Activated naive CD4-positive, alpha-beta T cell treated with anti-CD3 and anti-CD28 coated beads, Interleukin-2, amount 50 U/mL, for 72 hours (primary cell): ENCODE measurements at places on chromosomes 2 and 18.

DNA sequence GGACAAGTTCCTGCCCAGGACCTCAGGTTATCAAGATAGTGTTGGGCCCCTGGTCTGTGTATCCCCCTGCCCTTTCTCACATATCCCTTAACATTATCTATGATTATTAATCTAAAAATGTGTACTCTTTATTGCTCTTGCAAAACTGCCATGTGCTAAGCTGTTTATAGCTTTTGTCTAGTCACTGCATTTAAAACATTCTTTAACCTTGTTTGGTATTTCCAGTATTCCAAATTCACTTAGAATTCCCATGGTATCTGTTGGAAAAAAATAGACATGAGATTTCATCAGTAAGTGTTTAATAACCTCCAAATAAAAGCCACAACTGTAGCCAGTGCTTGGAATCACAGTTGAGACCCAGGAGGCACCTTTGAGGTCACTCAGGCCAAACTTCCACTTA, 16.2 kb upstream of the GLS start:
- DNase-seq: no peak

GRCh38 chr2:63124850-63125249, 74.2 kb downstream of the OTX1 start:
- DNase-seq: no peak

GRCh38 chr2:8885449-8886201, 48.2 kb upstream of the KIDINS220 start:
- no peak for DNase-seq

DNA sequence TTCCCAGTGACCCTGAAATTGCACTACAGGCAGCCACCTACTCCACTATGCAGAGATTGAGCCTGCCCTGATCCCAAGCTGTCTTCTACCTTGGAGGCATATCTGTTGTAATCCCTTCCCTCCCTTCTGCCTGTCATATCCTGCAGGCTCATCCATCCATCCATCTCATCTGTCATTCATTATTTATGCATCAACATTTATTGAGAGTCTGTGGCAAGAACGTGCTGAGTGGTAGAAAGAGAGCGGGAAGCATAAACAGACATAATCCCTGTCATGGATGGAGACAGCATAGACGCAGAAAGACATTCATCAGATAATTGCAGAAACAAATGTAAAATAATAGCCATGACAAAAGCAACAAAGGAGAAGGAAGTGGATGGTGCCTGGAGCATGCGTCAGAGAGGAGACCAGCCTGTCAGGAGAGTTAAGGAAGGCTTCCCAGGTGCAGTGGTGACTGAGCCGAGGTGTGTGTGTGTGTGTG, 110.7 kb upstream of the STPG4 start:
- no peak for DNase-seq

- DNase-seq: no peak
These were observed 208.1 kb downstream of the BABAM2 start for GRCh38 chr2:28098501-28099225.

DNA sequence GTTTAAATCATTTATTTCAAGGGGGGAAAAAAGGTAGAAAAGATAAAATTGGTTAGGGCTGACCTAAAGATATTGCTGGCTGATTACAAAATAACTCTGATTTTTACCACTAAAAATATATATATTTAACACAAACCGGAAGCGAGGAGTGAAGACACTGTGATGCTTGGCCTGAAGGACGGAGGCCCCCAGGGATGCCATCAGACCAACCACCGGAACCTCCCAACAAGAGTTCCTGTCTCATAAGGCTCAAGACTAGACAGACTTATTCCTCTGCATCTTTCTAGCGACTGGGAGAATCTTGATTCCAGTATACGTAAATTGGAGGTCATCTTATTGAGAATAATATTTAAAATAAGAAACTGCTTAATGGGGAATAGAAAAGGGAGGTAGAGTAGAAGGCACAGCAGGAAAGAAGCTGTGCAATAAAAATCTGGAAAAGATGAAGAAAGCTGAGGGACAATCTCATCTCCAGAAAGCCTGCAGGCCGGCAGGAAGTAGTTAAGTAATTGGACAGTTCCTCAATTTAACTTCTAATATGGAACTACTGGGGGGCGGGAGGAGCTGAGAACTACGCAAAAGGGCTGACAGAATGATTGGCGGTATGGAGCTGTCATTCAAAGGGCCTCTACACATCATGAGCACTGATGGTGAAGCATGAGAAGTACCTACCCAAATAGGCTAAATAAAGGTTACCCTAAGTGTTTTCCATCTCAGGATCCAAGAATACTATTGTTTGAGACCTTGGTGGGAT, 91.1 kb downstream of the DTNB start:
- no peak for DNase-seq

GRCh38 chr2:191626497-191627151, 51.3 kb upstream of the NABP1 start:
- DNase-seq: no peak

GRCh38 chr2:212294816-212295215, 243.8 kb downstream of the ERBB4 start:
- no peak for DNase-seq

DNA sequence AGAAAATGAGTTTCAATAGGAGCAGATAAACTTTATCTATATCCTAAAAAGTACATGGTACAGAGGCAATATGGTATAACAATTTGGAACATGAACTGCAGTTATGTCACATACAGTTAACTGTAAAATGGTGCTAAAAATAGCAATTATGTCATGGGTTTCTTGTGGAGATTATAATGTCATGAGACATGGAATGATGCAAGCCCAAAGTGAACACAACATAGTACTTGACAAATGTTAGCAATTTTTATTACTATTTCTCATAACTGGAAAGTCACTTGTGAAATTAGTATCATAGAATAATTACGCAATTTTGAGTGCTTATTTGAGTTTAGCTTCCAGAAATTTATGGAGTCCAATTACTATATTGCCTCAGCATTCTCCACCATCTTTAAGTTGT, 1263.4 kb downstream of the DSC3 start:
- no peak for DNase-seq

DNA sequence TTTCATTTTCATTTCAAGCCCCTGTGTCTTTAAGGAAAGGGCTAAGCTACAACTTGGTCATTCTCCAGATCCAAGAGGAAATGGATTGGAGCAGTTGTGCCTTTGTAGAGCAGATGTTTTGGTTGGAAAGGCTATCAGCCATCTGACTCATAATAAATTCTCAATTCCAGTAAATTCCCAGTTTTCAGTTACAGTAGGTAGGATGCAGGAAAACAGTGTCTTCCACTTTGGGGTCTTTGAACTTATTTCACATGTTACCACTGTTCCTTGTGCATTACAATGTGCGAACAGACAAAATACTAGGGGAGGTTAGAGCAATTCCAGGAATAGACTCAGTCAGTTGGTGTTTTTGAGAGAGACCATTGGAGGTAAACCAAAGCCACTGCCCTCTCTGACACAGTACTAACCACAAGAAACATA, 211.9 kb downstream of the BABAM2 start:
- DNase-seq: no peak

- no peak for DNase-seq
These were observed 386.3 kb downstream of the PARD3B start for GRCh38 chr2:204931562-204931961.

DNA sequence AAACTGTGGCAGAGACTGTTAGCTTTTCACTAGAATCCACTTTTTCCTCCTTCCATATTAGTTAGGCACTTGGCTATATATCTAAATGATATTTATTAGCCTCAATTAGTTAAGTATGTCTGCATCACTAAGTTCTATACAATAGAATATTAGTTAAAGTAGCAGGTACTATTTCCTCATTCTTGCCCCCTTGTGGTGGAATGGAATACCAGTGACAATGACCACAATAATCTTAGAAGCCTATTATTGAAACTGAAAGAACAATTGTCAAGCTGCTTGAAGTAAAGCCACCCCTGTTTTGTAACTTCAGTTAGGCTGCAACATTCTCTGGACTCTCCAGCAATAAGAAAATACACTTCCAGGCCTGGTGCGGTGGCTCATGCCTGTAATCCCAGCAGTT, 476.3 kb upstream of the VWC2L start:
- no peak for DNase-seq

DNA sequence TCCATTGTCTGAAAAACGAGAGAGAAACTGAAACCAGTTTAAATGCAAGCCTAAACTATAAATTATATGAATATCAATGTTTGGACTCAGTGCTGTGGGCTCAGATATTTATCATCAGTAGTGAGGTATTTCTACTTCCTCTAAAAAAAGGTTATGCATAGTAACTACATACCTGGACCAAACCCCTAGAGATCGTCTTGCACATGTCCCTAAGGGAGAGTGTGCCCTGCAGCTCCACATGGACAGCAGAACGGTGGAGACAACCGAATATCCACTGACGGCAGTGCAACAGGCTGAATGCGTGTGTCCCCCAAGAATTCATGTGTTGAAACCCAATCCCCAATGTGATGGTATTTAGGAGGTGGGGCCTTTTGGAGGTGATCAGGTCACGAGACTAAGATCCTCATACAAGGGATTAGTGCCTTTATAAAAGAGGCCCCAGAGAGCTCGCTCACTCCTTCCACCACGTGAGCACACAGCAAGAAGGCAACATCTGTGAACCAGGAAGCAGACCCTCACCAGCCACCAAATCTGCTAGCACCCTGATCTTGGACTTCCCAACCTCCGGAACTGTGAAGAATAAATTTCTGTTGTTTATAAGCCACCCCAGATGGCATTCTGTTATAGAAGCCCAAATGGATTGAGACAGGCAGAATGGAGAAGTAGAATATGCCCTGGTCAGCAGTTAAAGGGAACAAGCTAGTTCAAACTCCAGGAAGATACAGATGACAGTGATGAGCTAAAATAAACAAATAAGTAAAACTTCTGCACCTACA, 208.4 kb downstream of the ANAPC1 start:
- DNase-seq: no peak

GRCh38 chr2:160940699-160941098, 219.5 kb upstream of the TANK start:
- DNase-seq: no peak

DNA sequence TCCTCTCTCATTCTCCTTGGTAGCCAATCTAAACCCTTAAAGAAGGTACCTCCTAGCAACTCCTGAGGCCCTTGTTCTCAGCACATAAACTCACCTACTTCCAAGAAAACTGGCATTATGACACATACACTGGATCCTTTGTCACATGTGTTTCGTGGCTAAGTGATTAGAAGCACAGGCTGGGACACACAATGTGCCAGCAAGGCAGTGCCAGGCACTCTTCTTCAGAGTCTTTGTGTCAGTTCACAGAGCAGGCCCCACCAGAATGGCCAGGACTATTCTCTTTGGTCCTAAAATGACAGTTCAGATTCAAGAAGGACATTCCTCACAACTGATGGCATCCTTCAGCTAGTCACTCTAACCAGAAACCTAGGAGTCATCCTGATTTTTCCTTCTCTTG, 40.3 kb downstream of the SMC6 start:
- no peak for DNase-seq

- no peak for DNase-seq
These were observed 47.0 kb upstream of the ST3GAL5 start for GRCh38 chr2:85935746-85936208.

DNA sequence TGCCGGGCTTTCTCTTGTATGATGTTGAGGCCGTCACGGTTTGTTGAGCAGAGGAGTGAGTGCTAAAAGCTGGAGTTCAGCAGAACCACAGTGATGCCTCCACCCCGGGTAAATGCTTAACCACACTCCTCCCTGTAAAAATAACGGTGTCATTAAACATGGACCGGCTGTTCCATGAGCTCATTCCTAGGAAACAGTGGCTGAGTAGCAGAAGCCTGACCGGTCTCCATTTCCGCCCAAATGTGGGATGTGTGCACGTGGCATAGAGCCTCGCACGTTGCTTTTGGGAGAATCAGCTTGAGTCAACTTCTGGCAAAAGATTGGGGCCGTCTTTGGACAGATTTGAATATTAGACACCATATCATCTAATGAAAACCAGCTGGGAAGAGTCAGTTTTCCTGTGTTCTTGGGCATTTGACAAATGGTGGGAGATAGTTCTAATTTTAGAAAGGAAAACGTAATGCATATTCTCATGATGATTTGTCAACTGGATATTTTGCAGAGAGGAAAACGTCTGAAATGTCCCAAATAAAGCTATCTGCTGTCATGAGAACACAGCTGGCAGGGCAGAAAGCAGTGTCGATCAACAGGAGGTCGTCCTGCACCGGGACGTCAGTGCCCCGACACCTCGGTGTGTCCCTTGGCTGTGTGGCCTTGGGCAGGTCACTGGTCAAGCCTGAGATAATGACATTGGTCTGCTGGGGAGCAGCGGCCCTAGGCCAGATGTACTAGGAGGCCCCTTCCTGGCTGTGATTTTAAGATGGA, 42.4 kb downstream of the LRRFIP1 start:
- no peak for DNase-seq

- no peak for DNase-seq
These were observed 100.2 kb upstream of the MYCN start for GRCh38 chr2:15840148-15840547.

DNA sequence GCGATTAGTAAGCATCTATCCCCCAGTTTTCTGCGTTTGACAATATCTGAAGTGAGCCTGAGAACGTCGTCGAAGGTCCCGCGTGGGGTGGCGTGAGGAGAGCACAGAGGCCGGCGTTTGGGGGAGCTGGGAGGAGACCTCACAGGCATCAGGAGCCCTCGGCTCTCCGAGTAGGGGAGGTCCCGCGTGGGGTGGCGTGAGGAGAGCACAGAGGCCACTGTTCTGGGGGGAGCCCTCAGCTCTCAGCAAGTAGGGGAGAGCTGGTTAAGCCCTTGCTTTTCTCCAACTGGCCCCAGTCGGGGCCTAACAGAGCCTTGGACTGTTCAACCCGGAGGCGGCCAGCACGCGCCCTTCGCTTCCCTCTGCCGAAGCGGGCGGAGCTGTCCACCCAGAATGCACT, 134.3 kb downstream of the NFATC1 start:
- no peak for DNase-seq

DNA sequence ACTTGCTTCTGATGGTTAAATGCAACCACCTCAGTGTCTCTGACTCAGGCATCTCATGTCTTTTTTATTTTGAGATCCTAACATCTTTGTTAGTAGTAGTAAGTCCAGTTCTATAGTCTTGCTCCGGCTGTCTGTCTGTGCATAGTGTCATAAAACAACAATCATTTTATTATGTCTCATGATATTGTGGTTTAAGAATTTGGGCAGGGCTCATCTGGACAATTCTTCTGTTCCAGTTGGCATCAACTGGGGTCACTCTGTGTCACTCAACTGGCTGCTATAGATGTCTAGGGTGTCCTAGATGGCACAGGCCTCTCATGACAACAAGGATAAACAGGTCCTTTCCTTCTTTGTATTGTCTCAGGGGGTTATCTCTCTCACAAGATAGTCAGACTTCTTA, 299.6 kb upstream of the ZNF521 start:
- no peak for DNase-seq
